HCT116 (cell line): ENCODE measurements at places on chromosomes 6 and 20.
A peak's percentile ranks its signal among the peaks of the same experiment; 100 is the strongest.

DNA sequence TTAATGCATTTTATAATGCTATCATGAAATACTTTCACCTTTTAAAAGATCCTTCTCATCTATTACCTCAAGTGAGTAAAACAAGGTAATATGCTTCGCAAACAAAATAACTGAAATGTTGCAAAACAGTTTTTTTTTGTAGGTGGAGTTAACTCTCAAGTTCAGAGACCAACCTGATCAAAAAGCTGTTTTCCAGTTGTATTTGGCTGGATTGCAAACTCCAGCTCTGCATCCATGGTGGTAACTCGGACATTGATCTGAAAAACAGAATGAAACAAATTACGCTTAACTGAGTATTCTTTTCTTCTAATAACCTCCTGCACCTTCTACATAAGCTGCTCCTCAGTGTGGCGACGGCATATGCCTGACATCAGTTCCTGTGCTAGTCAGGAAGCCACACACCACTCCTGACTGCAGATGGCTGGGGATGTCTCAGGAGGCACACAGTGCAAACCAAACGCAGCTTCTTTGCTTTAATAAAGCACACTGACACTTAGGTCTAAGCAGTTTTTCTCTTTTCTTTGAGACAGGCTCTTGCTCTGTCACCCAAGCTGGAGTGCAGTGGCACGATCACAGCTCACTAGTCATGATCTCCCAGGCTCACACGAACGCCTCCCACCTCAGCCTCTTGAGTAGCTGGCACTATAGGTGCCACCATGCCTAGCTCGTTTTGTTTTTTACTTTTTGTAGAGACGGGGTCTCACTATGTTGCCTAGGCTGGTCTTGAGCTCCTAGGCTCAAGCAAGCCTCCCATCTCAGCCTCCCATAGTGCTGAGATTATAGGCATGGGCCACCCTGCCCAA lies 29.9 kb downstream of the EZR start:
- DNase-seq: no peak

DNA sequence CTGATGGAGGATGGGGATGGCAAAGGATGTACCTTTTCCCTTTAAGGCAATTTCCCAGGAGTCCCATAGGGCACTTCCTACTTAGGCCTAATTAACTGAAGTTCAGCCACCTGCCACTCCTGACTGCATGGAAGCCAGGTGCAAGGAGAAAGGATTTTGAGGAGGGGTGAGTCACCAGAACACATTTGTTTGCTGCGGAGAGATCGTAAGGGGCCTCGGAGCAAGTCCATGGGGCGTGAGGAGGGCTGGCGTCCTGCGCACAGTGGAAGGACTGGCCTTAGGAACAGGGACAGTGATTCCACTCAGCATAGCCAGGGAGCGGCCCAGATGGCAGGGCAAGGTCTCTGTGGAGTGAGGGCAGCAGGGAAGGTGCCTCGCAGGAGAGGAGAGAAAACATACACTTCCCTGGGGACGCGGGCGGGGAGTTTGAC lies 11.8 kb upstream of the MAP1LC3A start:
- DNase-seq: no peak

- DNase-seq: peak; percentile 39
These were observed 10.3 kb upstream of the TULP1 start for GRCh38 chr6:35522660-35523658.

DNA sequence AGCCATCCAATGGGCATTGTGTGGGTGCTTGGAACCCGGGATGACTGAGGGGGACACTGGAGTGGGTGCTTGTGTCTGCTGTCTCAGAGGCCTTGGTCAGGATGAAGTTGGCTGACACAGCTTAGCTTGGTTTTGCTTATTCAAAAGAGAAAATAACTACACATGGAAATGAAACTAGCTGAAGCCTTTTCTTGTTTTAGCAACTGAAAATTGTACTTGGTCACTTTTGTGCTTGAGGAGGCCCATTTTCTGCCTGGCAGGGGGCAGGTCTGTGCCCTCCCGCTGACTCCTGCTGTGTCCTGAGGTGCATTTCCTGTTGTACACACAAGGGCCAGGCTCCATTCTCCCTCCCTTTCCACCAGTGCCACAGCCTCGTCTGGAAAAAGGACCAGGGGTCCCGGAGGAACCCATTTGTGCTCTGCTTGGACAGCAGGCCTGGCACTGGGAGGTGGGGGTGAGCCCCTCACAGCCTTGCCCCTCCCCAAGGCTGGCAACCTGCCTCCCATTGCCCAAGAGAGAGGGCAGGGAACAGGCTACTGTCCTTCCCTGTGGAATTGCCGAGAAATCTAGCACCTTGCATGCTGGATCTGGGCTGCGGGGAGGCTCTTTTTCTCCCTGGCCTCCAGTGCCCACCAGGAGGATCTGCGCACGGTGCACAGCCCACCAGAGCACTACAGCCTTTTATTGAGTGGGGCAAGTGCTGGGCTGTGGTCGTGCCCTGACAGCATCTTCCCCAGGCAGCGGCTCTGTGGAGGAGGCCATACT lies 49.4 kb downstream of the PYGB start:
- no peak for DNase-seq
